ENCODE measurements at places on chromosomes 4 and X. TPM values are rescaled to one million over a fixed set of nuclear protein-coding genes. Genes with fewer than 3 reads are reported as not detected.

GAGE2A gene
- polyA plus RNA-seq, result not detected

AKAP4 gene
- not detected for polyA plus RNA-seq

DDX53 gene
- polyA plus RNA-seq, result not detected

MAGEB10 gene
- not detected for polyA plus RNA-seq

PGAM4 gene
- polyA plus RNA-seq, result 0.54 TPM

DNA sequence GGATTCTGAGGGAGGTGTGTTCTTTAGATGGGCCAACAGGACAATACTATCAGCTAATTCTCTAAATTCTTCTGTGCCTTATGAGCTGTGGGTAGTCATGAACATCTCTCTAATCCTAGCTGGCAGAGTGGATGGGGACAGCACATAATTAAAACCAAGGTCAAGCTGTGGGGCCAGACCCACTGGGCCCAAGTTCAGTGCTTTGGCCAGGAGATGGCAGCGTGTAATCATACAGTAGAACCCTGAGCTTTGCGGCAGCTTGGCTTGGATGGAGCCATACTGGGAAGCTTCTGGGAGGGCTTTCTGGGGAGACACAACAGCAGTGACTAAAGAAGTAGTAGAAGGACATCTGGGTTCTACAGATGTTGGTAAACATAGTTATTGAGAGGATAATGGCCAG, 140.3 kb upstream of the CXCL13 start:
- DNase-seq, result peak; percentile 49

- DNase-seq, result no peak
Observed at GRCh38 chr4:184895012-184895695, 69.4 kb upstream of the ACSL1 start.

GRCh38 chrX:149629730-149630387, 1.7 kb downstream of the TMEM185A start:
- DNase-seq, result no peak

DNA sequence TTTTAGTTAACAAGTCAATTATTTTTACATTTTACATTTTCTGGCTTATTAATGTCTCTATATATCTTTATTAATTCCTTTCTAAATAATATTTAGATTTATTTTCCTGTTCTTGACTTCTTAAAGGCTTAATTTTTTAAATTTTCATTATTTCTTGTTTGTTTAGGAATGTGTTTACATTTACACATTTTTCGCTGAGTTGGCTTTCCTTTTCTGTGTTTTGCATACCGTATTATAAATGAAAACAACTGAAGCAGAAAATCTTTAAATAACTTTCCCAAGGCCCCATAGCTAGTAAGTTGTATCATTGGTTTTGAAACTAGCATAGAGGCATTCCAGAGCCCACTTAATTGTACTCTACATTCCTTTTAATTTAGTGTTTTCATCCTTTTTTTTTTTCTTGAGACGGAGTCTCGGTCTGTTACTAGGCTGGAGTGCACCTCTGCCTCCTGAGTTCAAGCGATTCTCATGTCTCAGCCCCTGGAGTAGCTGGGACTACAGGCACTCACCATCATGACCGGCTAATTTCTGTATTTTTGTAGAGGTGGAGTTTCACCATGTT, 261.6 kb downstream of the IQCM start:
- DNase-seq, result no peak

GRCh38 chrX:71214604-71215337, 8.3 kb upstream of the GJB1 start:
- DNase-seq, result no peak

- no peak for DNase-seq
Observed at GRCh38 chr4:55407119-55407518, 11.4 kb downstream of the TMEM165 start.

DNA sequence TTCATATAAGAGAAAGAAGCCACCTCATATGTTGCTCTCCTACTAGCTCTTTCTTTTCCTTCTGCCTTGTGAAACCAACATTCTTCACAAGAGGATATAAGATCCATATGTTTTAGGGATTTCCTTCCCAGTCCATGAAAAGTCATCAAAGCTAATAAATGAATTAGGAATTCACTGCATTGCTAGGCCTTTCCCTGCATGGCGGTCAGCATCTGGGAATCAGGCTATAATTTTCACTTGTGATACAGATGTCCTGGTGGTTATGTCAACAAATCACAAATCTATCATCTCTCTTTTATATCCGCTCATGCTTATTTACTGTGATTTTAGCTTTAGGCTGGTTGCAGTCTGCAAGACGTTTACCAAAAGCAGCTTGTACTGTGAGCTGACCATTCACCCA, 510.0 kb downstream of the NLGN4X start:
- DNase-seq, result no peak

DNA sequence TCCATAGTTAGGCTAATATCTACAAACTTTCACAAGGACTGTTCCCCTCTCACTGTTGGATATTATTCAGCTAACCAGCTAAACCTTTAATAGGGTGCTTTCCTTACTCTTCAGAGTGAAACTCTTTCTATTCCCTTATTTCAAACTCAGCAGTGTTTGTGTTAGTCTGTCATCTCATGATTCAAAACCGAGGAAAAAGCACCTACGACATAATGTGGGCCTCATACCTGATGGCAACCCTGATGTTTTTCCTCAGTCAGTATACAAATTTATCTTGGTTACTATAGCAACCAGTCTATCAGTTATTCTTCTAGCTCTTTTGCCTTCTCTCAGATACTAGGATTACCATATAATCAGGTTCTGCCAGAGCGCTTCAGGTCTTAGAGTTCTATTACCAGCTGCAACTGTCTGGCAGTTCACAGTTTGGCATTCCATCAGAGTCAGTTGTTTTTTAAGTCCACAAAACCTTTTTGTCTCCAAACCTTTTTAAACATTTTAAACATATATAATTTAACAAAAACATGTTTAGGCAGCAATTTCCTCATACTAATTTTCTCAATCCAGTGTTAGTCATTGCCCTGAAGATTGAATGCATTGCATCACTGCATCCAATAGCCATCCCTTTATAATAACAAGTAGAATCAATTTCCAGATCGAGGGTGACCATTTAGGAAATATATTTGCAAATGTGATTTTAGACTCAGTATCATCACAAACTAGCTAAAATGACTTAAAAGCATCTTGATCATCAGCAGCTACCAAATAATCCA, 7.4 kb downstream of the WDR44 start:
- no peak for DNase-seq

DNA sequence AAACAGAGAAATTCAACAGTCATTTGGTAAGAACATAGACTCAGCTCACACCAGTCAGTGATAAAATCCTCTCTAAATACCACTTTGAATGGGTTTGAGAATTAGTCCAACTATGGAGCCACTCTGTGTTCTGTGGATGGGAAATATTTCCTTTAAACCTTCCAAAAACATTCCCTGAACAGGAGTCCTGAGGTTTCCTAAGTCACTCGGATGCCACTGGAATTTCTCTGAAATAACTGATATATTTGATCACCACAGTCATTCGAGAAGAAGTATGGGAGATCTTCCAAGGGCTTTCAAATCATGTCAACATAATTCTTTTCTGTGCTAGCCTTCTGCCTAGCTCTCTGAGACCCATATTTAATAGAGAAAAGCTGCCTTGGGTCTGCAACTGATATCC, 958.6 kb downstream of the STIM2 start:
- DNase-seq, result no peak

DNA sequence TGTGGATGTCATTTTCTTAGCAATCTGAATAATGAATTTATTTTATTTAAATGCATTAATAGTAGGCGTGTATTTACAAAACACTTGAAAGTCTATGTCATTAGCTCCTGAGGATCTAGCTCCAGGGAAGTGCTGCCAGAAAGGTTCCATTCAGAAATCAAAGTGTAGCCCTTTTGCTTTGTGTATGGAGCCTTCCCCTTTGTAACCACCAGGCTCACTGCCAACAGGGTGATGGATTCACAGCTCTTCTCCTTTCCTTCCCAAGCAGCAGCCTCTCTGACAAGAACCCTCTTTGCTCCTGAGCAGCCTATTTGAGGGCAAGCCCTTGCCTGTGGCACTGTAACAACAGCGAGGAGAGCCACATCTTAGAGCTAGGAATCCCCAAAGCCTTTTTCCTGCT, 286.0 kb upstream of the RASGEF1B start:
- no peak for DNase-seq
